ENCODE measurements at places on chromosomes 3 and 15.

DNA sequence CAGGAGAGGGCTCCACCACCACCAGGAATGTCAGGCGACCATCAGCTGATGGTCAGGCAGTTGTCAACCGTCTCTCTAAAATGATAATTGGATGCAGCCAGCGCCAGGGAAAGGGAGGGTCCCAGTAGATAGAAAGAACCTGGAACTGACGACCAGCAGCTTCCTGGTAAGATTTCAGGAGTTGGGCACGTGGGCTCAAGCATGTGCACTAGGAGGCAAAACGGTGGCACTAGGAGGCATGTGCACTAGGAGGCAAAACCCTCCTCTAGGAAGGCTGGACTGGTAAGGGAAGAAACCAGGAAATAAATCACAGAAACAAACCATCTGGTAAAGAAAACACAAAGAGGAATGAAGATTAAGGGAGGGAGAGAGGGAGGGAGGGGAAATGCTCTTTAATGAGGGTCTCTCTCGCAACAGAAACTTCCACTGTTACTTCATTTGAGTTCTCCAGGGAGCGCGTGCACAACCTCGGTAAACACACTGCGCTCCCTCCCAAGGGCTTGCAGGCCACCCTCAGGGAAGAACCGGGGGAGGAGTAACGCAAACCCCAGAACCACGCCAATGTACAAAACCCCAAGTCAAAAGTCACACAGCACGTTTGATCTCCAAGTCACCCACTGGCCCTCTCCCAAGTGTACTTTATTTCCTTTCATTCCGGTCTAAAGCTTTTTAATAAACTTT, 116.7 kb downstream of the XXYLT1 start:
- DNase-seq, result no peak

GRCh38 chr15:51181905-51182304, 87.2 kb upstream of the TNFAIP8L3 start:
- DNase-seq, result no peak

DNA sequence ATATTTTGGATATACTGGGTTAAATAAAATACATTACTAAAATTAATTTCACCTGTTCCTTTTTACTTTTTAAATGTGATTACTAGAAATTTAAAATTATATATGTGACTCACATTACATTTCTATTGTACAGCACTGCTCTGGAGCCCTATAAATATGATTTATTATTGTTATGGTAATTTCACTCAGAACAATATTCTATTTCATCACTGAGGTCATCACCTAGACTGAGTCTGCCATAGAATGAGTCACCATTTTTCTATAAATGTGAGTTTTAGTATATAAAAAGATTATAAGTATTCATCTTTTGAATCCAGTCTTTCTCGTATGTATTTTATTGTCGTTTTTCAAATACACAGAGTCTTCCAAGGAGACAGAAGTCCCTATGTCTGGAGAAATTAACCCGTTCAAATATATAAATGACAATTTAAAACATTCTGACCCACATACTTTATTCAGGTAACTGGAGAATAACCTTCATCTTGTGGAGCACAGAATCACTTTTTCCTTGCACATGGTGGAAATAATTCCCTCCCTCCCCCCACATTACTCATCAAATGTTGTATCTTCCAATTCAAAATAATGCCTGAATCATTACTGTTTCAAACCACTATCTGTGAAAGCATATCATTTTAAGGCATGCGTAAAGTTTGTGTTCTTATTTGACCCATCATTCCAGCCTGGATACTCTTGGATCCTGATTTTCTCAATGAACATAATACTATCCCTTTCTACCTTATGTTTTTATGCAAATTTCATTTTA, 30.0 kb downstream of the CHST14 start:
- no peak for DNase-seq

GRCh38 chr3:176796371-176796770, 400.9 kb downstream of the TBL1XR1 start:
- DNase-seq, result no peak

DNA sequence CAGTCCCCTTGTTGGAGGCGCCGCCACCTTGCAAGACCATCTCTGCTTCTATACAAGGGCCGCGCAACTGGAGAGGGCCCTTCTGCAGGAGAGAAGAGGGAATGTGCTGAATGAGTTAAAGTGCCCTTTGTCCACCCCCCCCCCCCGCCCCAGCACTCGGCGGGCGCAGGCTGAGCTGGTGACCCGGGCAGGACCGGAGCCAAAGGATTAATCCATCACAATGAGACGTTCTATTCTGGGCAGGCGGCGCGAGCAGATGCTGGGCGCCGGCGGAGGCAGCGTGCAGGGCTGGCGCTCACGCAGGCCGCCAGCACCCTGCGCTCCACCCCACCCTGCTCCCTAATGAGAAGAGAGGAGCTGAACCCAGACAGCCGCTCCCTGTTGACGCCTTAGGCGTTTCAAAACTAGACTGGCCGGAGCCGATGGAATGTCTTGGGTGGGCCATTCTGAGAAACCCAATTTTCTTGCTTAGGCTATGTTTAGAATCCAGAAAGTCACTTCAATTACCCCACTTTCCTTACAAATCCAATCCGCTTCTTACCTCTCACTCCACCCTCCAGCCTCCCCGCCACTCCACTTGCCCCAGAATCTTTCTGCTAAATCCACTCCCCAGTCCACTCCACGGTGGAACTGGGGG, 32.9 kb downstream of the GJD2 start:
- no peak for DNase-seq

DNA sequence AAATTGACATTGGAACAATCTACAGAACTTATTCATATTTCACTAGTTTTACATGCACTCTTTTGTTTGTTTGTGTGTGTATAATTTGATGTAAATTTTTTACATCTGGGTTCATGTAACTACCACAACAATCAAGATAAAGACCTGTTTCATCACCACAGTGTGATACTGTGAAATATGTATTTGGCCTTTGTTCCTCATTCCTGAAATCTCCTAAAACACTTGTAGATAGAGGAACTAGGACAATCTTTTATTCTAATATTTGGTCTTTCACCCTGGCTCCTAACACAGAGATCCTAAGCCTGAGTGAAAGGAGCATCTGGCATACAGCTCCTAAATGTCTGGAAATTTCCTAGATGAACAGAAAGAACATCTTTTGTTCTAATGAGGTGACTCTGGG, 155.0 kb upstream of the GPR149 start:
- DNase-seq, result no peak

DNA sequence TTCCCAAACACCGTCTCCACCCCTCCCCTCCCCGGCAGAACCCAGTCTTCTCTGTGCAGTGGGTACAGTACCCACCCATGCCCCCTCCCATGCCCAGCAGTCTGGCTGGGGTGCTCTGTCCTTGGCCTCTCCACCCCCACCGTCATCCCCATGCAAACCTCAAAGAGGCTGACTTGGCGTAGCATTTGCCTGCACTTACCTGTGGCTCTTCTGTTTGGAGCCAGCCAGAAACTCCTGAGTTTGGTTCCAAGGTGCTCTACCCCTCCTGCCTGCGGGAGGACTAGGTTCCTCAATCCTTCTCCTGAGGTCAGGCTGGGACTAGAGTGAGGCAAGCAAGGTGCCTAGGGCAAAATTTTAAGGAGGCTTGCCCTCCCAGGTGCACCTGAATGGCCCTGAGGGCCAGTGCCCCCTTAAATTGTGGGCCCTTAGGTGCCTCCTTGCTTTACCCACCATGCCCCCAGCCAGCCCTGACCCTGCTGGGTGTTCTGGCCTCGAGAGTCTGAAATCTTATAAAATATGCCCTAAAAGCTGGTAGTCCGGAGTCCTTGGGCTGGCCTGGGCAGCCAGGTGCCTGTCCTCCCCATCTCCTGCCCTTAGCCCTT, 47.1 kb upstream of the C15orf39 start:
- DNase-seq, result no peak

GRCh38 chr3:29156086-29156715, 124.7 kb upstream of the RBMS3 start:
- DNase-seq, result no peak

GRCh38 chr3:185423178-185423577, 60.2 kb downstream of the MAP3K13 start:
- no peak for DNase-seq

DNA sequence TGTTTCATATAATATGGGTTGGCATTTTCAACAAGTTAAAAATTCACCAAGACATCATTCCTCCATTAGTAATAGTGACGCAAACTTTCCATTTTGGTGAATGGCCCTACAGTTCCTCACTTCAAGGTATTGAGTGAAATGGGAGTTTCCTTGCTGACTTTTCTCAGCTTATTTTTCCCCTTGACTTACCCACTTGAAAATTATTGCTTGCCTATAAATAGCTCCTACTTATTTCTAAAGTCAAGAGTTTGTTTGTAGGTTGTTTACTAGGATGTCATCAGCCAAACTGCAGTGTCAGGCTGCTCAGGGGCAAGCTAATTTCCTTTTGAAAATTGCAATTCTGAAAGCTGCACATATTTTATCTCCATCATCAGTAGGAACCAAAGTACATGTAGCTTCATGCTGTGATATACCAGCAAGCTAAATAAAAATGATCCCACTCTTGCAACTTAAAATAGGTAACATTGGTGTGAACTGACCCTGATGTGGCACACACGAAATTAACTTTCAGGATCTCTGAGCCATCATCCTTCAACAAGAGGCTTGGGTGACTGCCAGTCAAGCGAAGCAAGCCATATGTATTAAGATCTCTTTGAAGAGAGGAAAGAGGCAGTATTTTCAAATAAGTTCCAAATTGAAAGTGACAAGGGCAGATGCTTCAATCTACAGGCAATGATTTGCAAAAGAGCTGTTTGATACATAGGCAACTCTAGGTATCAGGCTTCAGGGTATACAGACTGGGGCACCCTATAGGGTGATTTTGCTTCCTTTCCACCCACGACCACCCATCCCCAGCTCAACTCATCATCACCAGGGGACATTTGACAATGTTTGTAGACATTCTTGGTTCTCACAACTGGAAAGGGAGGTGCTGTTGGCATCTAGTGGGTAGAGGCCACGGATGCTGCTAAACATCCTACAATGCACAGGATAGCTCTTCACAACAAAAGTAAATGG, 66.8 kb upstream of the RASGRP1 start:
- no peak for DNase-seq

Data from stimulated activated CD8-positive, alpha-beta memory T cell treated with anti-CD3 and anti-CD28 coated beads, Interleukin-15, amount 100 ng/mL, for 24 hours (primary cell).